ENCODE measurements at places on chromosomes 5 and 9.

GRCh38 chr9:89006267-89006666 lies 15.0 kb downstream of the S1PR3 start:
- no peak for DNase-seq

DNA sequence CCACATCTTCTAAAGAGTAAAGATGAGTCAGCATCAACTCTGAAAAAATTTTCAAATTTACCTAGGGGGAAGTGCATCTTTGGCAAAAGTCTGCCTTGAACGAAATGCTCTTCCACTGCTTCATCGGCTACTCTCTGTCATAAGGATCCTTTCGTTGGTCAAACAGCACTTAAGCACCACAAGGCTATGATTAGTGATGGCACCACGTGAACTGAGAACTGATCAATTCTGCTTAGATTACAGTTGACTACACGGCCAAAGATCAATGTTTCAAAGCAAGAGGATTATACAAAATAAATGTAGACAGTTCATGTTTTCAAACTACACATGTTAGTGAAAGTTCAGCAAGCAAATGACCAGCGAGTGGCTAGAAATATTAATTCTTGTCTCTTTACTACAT lies 9.4 kb downstream of the JAKMIP2 start:
- DNase-seq, result no peak

GRCh38 chr9:130860458-130861316 lies 25.6 kb downstream of the ABL1 start:
- DNase-seq, result no peak

GRCh38 chr5:17461793-17462192 lies 36.2 kb upstream of the TAF11L2 start:
- no peak for DNase-seq

DNA sequence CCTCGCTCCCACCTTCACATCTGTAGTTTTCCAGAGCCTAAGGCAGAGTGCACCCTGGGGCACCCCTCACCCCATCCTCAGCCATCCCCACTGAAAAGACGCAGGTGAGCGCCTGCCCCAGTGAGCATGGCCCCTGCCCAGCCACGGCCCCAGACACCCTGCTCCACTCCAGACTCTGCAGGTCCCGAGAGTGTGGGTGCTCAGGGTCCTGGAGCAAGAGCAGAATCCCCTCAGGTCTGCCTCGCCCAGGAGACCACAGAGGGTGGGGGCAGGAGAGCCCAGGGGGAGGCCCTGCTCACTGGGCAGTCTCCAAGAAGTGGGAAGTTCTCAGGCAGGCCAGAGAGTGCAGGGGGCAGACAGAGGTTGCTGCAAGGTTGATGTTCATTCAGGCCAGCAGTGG lies 158.6 kb upstream of the PPP1R26 start:
- DNase-seq, result no peak

GRCh38 chr9:82410866-82411265 lies 422.3 kb downstream of the SPATA31D1 start:
- no peak for DNase-seq

GRCh38 chr5:169803077-169803981 lies 166.3 kb downstream of the DOCK2 start:
- DNase-seq, result peak; percentile 73

DNA sequence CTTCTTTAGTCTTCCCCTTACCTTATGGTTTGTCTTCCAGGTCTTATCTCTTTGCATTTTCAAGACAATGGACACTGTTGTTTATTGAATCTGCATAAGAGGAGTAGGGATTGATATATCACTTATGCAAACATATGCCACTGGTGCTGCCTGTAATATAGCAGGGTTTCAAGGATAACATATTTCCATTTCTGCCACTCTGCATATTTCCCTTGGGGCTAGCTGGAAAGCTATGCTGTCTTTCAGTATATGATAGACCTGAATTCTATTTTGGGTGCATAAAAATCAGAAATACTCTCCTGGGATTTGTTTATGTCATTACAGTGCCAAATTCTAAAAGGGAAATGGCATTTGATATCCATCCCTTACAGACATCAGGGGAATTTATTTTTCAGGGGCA lies 400.2 kb downstream of the TLR4 start:
- no peak for DNase-seq

GRCh38 chr5:38921174-38921573 lies 75.4 kb downstream of the OSMR start:
- DNase-seq, result no peak

GRCh38 chr9:113922160-113922559 lies 46.1 kb downstream of the ZNF618 start:
- no peak for DNase-seq

GRCh38 chr9:27398982-27399653 lies 102.2 kb upstream of the EQTN start:
- DNase-seq, result no peak

GRCh38 chr5:66966439-66966838 lies 230.2 kb downstream of the CD180 start:
- no peak for DNase-seq

GRCh38 chr5:110262749-110263148 lies 463.7 kb downstream of the TMEM232 start:
- no peak for DNase-seq

- no peak for DNase-seq
Measured at GRCh38 chr9:131473891-131474290, 28.8 kb upstream of the POMT1 start.

GRCh38 chr9:105901514-105902109 lies 207.3 kb downstream of the TMEM38B start:
- DNase-seq, result peak; percentile 47

- no peak for DNase-seq
Measured at GRCh38 chr5:143828710-143829109, 16.7 kb downstream of the HMHB1 start.

DNA sequence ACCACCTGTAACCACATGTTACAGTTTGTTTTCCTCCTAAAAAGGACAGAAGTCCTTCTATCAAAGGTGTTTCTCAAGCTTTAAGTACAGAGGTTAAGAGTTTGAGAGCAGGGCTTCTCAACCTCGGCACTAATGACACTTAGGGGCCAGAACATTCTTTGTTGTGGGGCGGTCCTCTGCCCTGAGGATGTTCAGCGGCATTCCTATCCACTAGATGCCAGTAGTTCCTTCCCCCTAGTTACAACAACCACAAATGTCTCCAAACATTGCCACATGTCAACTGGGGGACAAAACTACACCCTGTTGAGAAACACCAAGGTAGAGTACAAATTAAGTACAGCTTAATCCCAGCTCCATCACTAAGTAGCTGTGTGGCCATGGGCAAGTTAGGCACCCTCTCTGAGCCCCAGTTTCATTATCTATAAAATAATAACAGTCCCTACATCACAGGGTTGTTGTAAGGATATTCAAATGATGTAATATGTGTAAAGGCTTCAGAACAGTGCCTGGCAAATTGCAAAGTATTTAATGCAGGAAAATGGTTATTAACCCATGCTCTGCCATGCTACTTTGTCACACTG lies 44.6 kb downstream of the PIP5K1B start:
- DNase-seq, result no peak

DNA sequence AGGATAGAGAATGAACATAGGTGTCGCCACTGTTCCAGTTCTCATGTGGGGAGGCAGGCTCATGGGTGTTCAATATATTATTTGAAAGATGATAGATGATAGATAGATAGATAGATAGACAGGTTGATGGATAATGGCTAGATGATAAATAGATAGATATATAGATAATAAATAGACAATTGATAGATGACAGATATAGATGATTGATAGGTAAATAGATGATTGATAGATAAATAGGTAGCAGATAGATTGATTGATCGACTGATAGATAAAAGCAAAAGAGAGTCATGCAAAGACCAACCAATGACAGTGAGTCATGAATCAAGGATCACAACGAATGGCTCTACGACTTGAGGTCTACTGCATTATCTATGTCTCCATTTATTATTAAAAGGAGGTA lies 30.4 kb downstream of the SPARC start:
- DNase-seq, result no peak

GRCh38 chr5:91225848-91226686 lies 157.1 kb downstream of the ARRDC3 start:
- DNase-seq, result no peak

GRCh38 chr5:148805326-148806290 lies 20.8 kb upstream of the ADRB2 start:
- DNase-seq, result peak; percentile 92

- no peak for DNase-seq
Measured at GRCh38 chr9:95102001-95102433, 215.5 kb downstream of the FANCC start.

DNA sequence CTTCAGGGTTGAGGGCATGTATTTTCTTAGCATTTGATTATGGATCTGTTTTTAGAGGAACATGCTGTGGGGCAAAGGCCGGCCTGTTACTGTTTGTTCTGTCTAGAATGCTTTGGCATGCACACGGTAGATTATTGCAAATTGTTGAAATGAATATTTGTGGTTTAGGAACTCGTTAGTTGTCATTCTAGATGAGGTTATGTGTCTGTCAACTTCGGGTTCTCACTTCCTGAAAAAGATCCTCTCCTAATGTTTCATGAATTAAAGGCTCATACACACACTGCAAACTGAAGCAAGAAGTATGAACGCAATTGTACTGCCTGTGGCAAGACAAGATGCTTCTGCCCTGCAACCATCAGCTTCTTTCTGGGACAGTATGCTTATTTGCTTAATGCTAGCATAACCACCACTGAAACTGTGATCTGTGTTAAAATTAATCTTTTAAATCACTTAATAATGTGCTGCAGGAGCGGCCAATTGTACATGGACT lies 99.6 kb downstream of the BASP1 start:
- DNase-seq, result peak; percentile 94

GRCh38 chr5:36236801-36237200 lies 4.9 kb downstream of the NADK2 start:
- no peak for DNase-seq

- no peak for DNase-seq
Measured at GRCh38 chr5:156361436-156362109, 34.6 kb downstream of the SGCD start.

DNA sequence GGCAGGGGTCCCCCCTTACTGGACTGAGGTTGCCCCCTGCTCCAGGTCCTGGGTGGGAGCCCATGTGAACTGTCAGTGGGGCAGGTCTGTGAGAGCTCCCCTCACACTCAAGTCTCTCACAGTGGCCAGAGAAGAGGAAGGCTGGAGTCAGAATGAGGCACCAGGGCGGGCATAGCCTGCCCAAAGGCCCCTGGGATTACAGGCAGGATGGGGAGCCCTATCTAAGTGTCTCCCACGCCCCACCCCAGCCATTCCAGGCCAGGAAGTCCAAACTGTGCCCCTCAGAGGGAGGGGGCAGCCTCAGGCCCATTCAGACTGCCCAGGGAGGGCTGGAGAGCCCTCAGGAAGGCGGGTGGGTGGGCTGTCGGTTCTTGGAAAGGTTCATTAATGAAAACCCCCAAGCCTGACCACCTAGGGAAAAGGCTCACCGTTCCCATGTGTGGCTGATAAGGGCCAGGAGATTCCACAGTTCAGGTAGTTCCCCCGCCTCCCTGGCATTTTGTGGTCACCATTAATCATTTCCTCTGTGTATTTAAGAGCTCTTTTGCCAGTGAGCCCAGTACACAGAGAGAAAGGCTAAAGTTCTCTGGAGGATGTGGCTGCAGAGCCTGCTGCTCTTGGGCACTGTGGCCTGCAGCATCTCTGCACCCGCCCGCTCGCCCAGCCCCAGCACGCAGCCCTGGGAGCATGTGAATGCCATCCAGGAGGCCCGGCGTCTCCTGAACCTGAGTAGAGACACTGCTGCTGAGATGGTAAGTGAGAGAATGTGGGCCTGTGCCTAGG lies at the start of gene CSF2:
CSF2 (plus strand) TSS at position 559 of the 783 bp plus-strand sequence; CDS start at position 594, 35 bp downstream.
- DNase-seq, result no peak

GRCh38 chr9:77507212-77507961 lies 140.7 kb downstream of the GNA14 start:
- DNase-seq, result no peak

GRCh38 chr9:121508415-121508814 lies 8.8 kb upstream of the GGTA1 start:
- no peak for DNase-seq

DNA sequence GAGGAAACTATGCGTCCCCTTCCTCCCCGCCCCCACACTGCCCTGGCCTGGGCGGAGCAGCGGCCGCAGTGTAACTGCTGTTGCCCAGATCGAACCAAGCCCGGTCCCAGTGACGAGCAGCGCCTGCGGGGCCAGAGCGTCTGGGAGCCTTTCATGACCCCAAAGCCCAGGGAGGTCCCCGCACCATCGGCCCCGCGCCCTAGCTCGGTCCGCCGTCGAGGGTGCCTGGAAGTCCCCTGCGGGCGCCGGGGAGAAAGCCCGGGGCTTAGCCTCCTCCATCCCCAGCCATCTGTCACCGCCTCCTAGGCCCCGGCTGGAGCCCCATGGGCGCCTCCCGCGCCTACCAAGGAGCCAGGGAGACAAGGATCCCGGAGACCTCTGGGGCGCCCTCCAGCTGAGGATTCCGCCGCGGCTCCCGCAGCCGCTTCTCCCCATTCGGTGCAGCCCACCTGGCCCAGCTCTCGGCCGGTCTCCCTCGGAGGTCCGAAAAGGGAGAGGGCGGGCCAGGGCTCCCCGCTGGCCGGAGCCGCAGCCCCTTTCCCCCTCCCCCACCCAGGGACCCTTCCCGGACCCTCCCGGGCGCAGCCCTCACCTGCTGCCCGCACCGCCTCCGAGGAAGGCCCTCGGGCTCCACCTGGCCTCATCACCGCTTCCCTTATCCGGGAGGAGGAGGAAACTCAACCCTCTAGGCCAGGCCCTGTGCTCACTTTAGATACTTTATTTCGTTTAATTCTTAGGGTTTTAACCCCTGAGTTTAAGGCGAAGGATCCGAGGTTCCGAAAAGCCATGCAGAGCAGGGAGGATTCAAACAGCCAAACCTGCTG lies 45.6 kb downstream of the APTX start:
- DNase-seq, result no peak

- DNase-seq, result no peak
Measured at GRCh38 chr9:99544526-99544925, 277.2 kb upstream of the NR4A3 start.

DNA sequence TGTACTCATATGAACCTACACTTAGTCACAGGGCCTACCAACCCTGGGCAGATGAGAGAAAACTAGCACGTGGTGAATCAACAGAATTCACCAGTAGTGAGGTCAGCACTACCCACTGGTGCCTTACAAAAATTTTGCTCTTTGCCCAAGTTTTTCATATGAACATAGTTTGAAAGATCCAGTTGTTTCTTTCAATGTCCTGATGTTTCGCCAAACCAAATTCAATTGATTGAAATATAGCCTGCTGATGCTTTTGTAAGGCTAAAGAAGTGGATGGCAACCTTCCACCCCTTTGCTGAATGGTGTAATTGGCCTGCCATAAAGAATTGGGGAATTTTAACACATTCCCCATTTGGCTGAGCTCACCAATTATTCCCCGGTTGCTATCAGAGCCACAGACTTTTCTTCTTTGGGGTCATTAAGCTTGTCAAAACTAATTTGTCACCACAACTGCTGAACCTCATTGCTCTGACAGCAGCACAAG lies 339.2 kb downstream of the GLIS3 start:
- no peak for DNase-seq

DNA sequence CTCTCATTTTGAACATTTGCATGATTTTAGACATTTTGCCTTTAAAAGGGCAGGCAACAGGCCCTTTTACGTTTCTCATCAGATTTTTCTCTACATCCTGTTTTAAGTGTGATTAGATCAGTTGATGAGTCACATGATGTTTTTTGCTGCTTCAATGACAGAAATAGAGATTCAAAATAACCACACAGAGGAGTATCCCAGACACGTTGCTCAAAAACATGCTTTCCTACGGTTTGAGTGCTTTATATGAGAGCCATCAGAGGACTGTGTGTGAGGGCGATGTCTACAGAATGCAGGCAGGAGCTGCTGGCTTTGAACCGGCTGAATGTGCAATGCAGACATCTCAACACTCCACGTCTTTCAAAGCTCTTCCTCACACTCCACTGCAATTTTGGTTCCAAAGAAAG lies 42.1 kb downstream of the OTULIN start:
- DNase-seq, result peak; percentile 51

GRCh38 chr5:155783246-155783645 lies 543.7 kb upstream of the SGCD start:
- no peak for DNase-seq

- peak; percentile 14 for DNase-seq
Measured at GRCh38 chr9:118059484-118060278, 355.5 kb downstream of the TLR4 start.
